RCC 7860 (cell line): ENCODE measurements at places on chromosomes 7 and 10.
A peak's percentile ranks its signal among the peaks of the same experiment; 100 is the strongest.

GRCh38 chr10:57654856-57655255, 612.8 kb downstream of the IPMK start:
- DNase-seq: no peak

GRCh38 chr7:50821457-50822008, 38.8 kb upstream of the GRB10 start:
- peak; percentile 79 for DNase-seq

- DNase-seq: no peak
These were observed 80.5 kb downstream of the ABCA13 start for GRCh38 chr7:48251766-48252165.

- DNase-seq: no peak
These were observed 482.5 kb downstream of the SEMA3D start for GRCh38 chr7:84704380-84704779.

DNA sequence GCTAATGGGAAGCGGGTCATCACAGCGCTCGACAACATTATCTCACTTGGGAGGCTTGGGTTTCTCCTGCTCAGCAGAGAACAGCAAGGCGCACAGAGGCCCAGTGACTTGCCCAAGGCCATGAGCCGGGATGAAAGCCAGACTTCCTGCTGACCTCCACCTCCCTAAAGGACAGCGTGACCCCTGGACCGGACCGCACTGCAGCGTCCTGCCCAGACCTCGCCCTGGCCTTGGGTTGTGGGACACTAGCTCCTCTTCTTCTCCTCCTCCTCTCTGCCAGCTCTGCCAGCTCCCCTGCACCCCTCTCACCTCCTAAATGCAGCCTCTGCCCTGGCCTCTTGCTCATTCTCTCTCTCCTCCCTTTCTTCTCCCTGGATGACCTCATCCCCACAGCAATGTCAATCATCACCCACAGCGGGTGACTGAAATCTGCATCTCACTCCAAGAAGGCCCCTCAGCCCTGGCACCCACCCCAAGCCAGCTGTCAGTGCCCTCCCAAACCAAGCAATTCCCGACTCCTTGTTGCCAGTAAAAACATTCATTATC, 19.4 kb downstream of the SPOCK2 start:
- no peak for DNase-seq

DNA sequence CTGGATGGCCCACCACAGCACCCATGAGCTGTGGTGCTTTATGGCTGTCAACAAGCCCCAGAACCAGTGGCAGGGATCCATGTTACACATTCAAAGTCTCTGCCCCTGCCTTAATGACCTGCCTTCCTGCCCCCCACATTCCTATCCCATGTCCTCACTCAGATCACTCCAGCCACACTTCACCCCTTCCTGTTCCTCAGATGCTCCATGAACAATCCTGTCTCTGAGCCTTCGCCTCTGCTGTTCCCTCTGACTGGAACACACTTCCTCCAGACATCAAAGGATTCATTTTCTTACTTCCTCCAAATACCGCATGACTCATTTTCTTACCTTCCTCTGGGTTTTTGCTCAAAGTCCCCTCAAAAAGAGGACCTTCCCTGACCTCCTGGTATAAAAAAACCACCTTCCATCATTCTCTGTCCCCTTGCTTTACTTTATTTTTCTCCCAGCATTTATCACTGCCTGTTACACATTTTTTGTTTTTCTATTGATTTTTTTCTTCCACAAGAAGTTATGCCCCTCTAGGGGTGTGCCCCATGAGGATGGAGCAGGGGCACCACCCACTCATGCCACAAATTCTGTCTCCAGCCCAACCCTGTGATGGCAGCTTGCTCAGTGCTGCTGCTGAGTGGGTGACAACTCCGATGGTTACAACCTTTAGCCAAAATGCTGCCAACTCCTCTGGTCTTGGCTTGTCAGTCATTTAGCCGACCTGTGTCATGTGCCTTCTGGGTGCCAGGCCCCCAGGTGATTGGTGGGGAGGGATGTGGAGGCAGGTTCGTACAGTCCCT, 18.2 kb downstream of the COL13A1 start:
- DNase-seq: peak; percentile 36

GRCh38 chr10:124550293-124551034, 88.8 kb downstream of the LHPP start:
- no peak for DNase-seq

- peak; percentile 38 for DNase-seq
These were observed 3.8 kb downstream of the NUDCD3 start for GRCh38 chr7:44486693-44487092.
